Activated CD4-positive, alpha-beta T cell treated with anti-CD3 and anti-CD28 coated beads for 1 hour (primary cell): ENCODE measurements at places on chromosomes 4 and X.

- no peak for DNase-seq
Measured at GRCh38 chrX:14056206-14056605, 26.5 kb upstream of the GEMIN8 start.

DNA sequence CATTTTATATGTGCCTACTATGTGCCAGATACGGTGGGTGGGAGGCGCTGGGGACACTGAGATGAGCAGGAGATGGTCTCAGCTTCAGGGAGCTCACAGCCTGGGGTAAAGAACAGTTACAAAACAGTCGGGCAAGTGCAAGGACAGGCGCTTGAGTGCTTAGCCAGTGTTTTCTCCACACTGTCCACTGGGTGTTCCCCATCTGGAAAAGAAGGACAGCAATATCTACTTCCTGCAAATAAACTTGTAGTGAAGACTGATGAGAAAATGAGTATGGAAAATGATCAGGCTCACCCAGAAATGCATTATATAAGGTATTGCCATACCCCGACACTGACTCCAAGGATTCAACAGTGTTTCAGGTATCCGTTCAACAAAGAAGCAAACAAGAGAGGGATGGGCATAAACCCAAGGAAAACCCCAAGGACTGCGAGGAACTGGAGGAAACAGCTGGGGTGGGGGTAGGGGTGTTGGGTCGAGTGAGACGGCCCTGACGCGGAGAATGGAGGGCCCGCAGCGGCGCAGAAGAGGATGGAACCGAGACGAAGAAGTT, 835 bp downstream of the TMEM185A start:
- DNase-seq = no peak

DNA sequence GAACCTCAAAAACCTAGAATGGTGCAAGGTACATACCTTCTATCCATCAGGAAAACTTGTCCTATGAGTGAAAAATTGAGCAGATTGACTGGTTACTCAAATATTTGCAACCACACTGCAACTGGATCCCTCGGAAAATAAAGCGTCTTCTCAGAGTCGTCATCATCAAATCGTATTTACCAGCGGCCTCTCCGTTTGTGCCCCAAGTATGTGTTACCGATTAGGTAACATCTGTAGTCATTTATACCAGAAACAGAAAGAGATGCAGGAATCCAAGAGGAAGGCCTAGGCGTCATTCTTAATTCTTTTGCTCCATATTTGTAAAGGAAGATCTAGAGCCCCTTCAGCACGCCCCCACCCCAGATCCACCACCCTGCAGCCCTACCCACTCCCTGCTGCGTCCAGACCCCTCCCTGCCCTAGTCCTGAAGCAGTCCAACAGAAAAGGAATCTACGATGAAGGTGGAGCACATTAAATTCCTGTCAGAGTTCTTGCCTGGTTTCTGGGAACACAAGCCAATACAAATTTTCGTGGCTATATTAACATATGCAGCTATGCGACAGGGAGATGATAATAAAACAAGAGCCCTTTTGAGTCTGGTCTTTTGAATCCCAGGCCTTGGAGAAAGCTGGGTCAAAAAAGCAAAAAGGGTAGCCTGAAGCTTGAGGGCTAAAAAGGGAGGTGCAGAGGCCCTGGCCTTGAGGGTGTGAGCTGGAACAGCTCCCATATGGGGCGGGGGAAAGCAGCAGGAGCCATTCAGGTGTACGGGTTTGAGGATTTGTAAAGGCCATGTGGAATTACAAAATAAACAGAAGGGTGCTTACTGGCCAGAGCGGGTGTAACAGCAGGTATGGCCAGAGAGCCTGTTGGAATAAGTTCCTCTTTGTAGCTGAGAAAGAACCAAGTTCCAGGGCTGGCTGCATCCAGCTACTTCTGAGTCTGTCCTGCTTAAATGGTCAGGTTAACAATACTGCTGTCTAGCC, 77.0 kb downstream of the ZNF827 start:
- no peak for DNase-seq

- DNase-seq = no peak
Measured at GRCh38 chr4:183968931-183969330, 63.8 kb downstream of the STOX2 start.

GRCh38 chr4:124386163-124386562, 326.4 kb downstream of the ANKRD50 start:
- DNase-seq = no peak

GRCh38 chr4:6926081-6926480, 16.5 kb downstream of the TBC1D14 start:
- no peak for DNase-seq

DNA sequence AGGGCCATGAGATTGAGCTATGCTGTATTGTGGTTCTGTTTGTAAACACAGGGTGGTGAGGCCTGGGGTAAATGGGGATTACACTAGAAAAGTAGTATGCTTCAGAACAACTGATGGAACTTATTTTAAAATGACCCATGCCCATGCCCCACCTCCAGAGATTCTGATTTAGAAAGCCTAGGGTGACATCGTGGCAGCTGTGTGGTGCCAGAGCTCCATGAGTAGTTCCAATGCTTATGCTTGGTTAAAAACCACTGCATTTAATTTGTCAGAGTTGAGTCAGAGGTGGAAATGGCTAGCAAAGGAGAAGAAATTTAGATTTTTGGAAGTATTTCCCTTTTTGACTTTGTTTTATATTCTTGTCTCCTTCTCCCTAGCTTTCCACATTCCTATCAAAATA, 63.4 kb upstream of the PDE5A start:
- DNase-seq = no peak

GRCh38 chr4:101421386-101421785, 74.1 kb upstream of the PPP3CA start:
- no peak for DNase-seq

GRCh38 chr4:122423246-122423645, 33.3 kb downstream of the IL2 start:
- no peak for DNase-seq

DNA sequence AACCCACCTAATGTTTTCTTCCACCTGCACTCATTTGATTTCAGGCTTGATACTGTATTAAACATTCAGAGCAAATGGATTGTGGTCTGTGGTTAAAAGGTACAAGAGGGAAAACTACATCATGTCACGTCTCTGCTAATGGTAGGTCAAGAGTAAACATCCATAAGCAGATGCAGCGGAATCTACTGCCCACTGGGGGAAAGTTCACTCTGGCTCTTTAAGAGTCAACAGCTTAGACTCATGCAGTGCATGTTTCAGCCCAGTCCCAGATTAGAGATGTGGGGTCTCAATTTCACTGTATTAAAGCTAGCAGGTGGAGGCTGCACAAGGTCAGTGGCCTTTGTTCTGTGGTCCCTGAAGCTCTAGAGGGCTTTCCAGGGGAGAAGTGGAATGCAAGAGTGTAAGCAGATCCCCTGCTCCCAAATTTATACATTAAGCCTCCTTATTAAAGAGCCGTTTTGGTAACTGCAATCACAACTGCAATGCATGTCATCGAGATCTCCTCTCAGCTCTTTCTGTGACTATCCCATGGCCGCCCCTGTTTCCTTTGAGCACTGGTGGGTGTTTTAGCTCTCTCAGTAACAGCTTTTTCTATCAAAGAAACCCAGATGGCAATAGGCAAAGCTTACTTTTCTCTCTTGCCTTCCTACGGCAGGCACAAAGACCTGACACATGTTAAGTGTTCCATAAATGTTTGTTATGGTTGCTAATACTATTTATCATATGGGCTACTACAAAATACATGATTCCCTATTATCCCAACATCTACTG, 53.4 kb downstream of the LDB2 start:
- no peak for DNase-seq

DNA sequence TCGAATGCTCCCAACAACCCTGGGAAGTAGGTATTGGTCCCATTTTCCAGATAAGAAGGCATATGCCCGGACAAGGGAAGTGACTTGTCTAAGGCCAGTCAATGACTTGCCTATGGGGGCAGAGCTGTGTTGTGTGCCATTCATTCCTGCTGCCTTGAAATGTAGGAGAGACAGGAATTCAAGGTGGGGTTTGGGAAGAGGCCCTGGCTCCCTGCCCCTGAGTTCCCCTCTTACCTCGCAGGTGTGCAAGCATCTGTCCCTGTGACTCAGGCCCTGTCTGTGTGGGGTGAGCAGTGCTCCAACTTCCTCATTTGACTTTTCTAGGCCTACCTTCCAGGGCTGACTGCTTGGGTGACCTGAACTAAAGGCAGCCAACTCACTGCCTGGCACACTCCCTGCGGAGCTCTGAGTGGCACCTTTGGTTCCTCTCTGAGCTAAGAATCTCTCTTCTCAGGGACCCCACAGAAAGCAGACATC, 5.1 kb downstream of the EFNB1 start:
- no peak for DNase-seq

DNA sequence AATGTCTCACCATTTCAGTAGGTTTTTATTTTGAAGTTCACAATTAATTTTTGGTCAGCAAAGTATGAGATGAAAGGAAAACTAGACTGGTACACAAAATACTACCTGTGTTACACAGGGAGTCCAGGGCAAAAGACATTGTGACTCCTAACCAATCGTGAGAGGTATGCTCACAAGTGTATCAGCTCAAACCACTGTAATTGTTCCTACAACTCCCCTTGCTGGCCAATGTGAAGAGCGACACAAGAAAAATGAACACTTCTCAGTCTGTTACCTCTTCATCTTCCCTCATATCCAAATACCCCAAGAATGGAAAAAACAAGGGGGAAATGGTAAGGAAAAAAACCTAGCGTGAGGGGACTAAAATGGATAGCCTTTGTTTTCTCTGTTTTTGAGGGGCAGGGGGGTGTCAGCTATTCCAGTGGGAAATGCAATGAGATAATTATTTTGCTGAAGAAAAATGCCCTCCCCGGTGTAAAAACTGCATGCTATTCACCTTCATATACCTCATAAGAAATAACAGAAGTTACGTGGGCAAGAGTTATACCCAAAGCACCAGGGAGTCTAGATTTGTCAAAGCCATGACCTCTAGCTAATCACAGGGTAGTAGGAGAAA, 30.6 kb upstream of the NSUN7 start:
- no peak for DNase-seq

- DNase-seq = peak; percentile 57
Measured at GRCh38 chrX:41334363-41335197, 618 bp downstream of the DDX3X start.

GRCh38 chr4:132180020-132180427, 969.1 kb upstream of the PCDH10 start:
- DNase-seq = no peak

DNA sequence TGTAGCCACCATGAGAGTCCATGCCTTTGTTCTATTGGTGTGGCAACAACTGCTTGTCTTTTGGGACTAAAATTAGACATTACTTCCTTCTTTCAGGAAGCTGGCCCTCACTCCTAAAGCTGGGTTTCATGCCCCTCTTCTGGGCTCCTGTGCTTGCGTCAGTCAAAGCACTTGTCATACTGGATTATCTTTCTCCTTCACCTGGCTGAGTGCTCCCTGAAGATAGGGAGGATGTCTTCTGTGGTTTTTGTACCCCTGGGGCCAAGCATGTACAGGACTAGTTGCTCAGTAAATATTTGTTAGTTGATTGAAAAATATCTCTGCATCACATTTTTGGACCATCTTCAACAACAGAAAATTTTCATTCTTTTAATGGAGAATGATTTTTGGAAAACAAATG, 26.1 kb upstream of the LONRF3 start:
- DNase-seq = no peak

DNA sequence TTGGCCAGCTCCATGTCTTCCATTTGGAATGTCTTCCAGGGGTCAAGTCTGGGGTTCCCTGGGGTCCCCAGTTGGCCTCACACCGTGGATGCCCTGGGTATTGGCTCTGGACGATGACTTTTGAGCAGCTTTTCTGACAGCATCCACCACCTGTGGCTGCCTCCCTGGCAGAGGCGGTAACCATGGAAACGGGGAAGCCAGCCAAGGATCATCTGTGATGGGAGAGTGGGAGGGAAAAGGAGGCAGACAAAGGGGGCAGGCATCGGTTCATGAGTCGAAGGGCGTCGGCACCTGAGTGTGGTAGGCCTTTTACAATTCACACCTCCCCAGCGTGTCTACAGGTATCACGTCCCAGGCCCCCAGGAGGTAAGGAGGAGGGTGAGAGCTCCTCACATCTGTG, 152.2 kb downstream of the ASMT start:
- DNase-seq = no peak

- no peak for DNase-seq
Measured at GRCh38 chr4:44544158-44544557, 95.5 kb upstream of the KCTD8 start.

GRCh38 chr4:170887396-170887795, 797.6 kb upstream of the AADAT start:
- no peak for DNase-seq

DNA sequence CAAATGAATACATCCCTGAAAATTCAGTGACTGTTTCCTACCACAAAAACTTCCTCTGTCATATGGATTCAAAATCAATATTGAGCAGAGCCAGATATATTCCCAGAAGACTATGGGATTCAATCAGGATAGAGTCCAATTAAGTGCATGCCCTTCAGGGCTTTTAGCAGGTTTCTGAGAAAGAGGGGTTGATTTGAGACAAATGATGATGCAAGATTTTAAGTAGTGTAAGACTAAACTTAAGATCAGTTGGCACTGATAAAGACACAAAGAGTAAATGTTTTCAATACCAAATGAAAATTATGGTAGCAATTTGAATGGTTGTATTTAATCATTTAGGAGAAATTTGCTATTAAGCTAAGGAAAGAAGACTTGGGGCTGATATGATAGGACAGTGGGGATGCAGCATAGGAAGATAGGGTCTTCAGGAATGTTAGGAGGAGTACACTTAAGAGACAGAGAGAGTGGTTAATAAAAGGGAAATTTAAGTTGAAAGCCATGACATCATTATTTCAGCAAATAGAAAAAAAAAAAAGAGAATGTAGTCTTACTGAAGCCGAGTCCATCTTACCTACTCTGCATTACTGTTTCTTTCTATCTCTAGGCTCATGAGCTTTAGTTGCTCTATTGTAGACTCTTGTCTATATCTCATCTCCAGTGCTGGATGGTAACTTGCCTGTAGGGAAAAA, 32.0 kb upstream of the XK start:
- DNase-seq = no peak

DNA sequence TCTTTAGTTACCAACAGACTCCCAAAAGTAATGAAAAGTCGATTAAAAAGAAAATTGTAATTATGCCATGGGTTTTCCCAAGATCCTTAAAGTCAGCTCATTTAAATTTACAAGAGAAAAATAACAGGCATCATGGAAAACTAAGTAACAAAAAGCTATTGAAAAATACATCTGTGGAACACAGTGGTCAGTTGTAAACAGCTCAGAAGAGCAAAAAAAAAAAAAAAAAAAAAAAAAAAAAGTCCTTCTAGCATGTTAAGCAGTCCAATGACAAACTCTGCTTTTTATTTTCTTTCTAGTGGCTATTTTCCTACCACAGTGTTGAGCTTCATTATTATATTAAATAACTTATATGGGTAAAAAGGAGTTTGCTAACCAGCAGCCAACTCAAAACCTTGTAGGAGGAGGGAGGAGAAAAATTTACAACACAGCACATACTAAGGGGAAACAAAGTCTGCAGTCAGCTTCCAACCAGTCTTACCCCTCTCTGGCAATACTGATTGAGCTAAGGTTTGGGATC, 44.9 kb downstream of the RASGEF1B start:
- DNase-seq = no peak

DNA sequence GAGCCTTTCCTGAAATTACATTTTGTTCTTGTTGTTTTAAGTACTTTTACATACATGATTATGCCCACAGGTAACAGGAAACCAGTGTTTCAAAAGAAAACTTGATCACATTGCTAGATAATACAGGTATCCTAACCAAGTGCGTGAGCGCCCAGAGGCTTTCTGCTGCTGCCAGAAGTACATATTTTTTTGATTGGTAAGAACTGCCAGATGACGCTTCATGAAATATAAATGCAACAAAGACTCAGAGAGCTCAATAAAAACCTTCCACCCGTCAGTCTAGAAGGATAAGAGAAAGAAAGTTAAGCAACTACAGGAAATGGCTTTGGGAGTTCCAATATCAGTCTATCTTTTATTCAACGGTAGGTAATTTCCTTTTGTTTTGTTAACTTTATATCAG, at the start of gene EPGN:
Gene EPGN, plus strand, starts transcription at position 256 of the 400 bp plus-strand sequence. Its CDS starts 64 bp downstream, at position 320.
- no peak for DNase-seq
